ENCODE measurements at places on chromosomes 7 and 10.

GRCh38 chr10:131638880-131639278 is 261.9 kb upstream of the PPP2R2D start:
- no peak for DNase-seq

- no peak for DNase-seq
These were observed 619 bp downstream of the EXOC4 start for GRCh38 chr7:133253519-133253875.

- no peak for DNase-seq
These were observed 19.5 kb upstream of the ITPRID1 start for GRCh38 chr7:31494421-31494820.

DNA sequence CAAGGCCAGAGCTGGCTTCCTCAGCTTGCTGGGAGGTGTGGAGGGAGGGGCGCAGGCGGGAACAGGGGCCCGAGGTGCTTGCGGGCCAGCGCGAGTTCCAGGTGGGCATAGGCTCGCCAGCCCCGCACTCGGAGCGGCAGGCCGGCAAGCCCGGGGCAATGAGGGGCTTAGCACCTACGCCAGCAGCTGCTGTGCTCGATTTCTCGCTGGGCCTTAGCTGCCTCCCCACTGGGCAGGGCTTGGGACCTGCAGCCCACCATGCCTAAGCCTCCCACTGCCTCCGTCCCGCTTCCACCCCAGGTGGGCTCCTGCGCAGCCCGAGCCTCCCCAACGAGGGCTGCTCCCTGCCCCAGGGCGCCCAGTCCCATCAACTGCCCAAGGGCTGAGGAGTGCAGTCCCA is 25.9 kb upstream of the MAT1A start:
- DNase-seq = no peak

- no peak for DNase-seq
These were observed 5.9 kb upstream of the CAV1 start for GRCh38 chr7:116518961-116519360.

DNA sequence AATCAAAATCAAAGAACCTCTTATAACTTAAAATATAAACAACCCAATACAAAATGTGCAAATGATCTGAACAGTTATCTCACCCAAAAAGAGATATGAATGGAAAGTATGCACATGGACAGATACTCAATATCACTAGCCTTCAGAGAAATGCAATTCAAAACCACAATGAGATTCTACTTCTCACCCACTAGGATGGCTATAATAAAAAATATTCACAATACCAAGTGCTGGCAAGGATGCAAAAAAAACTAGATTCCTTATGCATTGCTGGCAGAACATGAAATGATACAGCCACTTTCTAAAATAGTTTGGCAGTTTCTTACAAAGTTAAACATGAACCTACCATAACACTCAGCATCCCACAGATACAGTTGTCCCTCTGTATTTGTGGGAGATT is 130.1 kb upstream of the LRRN3 start:
- no peak for DNase-seq

- no peak for DNase-seq
These were observed 232.4 kb downstream of the AHR start for GRCh38 chr7:17530741-17531421.

- DNase-seq = no peak
These were observed 126.8 kb downstream of the ADRA2A start for GRCh38 chr10:111203615-111204014.

GRCh38 chr7:140391634-140392033 is 6.7 kb downstream of the SLC37A3 start:
- no peak for DNase-seq

GRCh38 chr10:104351061-104351702 is 2.5 kb upstream of the CFAP58 start:
- DNase-seq = no peak

- no peak for DNase-seq
These were observed 9.8 kb upstream of the PLAC9 start for GRCh38 chr10:80122746-80123145.

- no peak for DNase-seq
These were observed 17.6 kb downstream of the APBB1IP start for GRCh38 chr10:26455567-26456315.

DNA sequence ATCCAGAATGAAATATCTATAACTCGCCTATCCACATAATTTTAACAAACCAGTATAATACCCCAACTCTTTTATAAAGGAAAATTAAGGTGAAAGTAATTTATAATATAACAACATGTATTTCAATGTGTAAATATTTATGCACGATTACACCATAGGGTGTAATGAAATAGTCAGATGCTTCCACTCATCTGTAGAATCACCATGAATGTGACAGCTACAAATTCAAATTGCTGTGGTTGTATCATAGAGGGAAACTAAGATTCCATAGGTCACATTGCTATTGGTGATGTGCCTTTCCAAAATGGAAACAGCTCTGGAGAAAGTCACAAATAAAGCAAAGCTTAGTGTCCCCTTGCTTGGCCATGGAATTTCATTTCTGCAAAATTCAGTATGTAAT is 95.7 kb downstream of the CPED1 start:
- DNase-seq = no peak

- DNase-seq = no peak
These were observed 93.8 kb upstream of the HDAC9 start for GRCh38 chr7:18401757-18402156.

- DNase-seq = no peak
These were observed 339.0 kb downstream of the RNLS start for GRCh38 chr10:88243836-88244730.

DNA sequence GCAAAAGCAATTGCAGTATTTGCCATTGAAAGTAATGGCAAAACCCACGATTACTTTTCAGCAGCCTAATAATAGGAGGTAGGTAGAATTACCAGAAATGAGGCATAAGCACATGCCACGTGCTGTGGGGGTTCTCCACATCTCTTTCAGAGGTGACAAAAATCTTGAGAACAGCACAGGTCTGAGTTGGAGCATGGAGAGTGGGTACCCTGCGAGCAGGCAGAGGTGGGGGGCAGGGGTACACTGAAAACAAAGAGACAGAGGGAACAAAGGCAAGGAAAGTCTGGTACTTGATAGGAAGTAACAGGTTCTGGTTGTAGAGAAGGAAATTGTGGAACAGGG is 75.9 kb downstream of the FAM107B start:
- no peak for DNase-seq

DNA sequence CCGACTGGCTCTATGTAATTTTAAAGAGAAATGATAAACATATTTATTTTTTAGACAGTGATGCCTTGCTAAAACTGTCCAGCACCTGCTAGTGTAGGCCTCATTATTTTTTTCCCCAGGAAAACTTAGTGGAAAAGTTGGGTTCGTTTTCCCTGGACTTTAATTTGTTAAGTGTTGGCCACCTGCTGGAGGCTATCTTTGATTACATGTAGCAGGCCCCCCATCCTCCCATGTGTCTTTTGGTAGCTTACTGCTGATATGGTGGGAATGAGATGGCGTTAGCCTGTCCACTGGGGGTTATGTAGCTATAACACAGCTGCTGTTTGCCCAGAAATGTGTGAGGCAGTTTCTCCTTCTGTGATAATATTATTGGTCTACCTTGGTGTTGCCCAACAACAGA is 265.0 kb downstream of the SORCS3 start:
- no peak for DNase-seq

DNA sequence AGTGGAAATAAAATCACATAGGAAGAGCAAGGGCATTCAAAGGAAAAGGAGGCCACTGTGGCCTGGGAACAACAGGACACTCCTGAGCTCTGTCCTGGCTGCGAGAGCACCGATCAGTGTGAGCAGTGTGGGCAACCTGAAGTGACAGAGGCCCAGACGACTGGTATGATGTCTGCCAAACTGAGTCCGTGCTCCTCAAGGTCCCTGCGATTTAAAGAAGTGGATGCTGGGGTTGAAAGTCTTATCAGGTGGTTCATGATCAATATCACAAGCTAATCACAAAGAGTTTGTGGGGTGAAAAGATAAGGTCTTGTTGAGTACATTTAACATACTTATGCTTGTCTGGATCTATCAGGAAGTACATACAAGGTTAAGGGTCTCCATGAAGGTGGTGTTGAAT is 176.5 kb downstream of the ZNF438 start:
- no peak for DNase-seq

Measured in stimulated activated CD4-positive, alpha-beta T cell treated with anti-CD3 and anti-CD28 coated beads, Interleukin-4, amount 100 ng/mL, for 48 hours (primary cell).